ENCODE measurements at places on chromosomes 2 and 18.

GRCh38 chr2:19419211-19419880 lies 60.9 kb upstream of the OSR1 start:
- no peak for DNase-seq

- DNase-seq: no peak
Measured at GRCh38 chr2:194223218-194223617, 1433.8 kb upstream of the SLC39A10 start.

GRCh38 chr2:36379710-36380448 lies 24.3 kb downstream of the CRIM1 start:
- DNase-seq: no peak

- no peak for DNase-seq
Measured at GRCh38 chr2:230010501-230010900, 58.2 kb downstream of the SLC16A14 start.

GRCh38 chr2:205860181-205860580 lies 177.9 kb downstream of the NRP2 start:
- DNase-seq: no peak

GRCh38 chr2:207996848-207997247 lies 28.5 kb downstream of the PLEKHM3 start:
- DNase-seq: no peak

- no peak for DNase-seq
Measured at GRCh38 chr18:23155537-23155936, 20.3 kb downstream of the CABLES1 start.

DNA sequence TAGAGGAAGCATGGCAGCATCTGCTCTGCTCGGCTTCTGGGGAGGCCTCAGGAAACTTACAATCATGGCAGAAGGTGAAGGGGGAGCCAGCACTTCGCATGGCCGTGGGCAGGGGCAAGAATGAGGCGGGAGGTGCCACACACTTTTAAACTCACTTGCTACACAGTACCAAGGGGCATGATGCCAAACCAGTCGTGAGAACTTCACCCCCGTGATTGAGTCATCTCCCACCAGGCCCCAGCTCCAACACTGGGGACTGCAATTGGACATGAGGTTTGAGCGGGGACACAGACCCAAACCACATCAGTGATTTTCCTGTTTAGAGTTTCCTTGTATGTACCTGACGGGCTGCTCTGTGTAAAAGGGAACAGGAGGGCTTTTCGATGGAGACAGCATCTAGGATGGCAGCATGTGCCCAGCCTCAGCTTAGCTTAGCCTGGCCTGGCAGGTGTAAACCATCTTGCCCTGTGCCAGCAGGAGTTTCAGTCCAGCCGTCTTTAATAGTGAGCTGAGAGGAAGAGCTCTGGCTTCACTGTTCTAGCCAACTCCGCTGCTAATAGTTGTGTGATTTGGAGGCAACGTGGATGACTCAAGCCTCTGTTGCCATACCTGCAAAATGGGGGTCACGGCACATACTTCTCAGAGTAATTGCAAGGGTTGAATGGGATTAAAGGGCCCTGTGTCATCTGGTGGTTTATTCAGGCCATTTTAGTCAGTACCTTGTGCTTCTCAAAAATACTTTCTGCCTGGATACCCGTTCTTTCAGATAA lies 101.8 kb downstream of the ASAP2 start:
- no peak for DNase-seq

DNA sequence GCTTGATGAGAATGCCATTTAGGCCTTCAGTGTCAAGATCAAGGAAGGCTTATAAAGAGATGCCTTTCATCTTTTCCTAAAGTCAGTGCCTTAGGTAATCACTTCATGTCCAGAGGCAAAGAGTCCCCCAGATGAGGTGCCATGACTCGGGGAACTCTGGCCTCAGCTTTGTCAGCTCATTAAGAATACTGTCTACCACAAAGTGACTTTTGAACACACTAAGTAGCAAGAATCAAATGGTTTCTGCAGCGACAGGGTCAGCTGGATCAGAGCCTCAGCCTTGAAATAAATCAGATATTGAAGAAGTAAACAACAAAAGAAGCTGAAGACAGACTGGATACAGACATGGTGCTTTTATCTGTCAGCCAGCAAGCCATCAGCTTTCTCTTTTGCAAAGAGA lies 120.1 kb upstream of the SLC39A10 start:
- no peak for DNase-seq
